ENCODE measurements at places on chromosomes 7 and 10.

GRCh38 chr7:86925221-86925620 is 134.2 kb downstream of the ELAPOR2 start:
- no peak for DNase-seq

GRCh38 chr7:95527033-95527775 is 41.5 kb downstream of the ASB4 start:
- peak; percentile 45 for DNase-seq

DNA sequence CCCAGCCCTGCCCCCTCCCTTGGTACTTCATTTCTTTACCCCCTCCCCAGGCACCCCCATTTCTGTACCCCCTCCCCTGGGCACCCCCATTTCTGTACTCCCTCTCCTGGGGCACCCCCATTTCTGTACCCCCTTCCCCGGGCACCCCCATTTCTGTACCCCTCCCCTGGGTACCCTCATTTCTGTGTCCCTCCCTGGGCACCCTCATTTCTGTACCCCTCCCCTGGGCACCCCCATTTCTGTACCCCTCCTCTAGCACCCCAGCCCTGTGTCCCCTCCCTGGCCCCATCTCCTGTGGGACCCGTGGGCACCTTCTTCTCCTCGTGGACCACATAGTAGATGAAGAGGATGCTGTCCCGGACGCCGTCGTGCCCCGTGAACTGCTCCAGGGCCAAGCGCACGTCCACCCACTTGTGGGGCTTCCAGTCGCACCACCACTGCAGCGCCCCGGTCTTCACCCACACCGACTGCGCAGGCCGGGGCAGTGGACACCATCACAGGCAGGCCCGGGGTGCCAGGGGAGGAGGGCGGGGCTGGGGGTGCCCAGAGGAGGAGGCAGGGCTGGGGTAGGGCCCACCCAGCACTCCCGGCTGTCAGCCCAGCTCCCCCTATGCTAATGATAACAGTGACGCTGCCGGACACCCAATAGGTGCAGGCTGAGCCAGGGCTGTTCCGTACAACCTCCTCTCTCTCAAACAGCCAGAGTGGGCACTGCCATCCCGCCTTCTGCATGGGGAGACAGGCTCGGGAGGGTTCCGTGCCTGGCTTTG is 20.4 kb downstream of the TECPR1 start:
- no peak for DNase-seq

GRCh38 chr10:31515819-31516402 is 196.9 kb downstream of the ZEB1 start:
- no peak for DNase-seq

- no peak for DNase-seq
Measured at GRCh38 chr7:79096361-79096805, 357.1 kb downstream of the MAGI2 start.
